ENCODE measurements at places on chromosomes 1 and 21.

DNA sequence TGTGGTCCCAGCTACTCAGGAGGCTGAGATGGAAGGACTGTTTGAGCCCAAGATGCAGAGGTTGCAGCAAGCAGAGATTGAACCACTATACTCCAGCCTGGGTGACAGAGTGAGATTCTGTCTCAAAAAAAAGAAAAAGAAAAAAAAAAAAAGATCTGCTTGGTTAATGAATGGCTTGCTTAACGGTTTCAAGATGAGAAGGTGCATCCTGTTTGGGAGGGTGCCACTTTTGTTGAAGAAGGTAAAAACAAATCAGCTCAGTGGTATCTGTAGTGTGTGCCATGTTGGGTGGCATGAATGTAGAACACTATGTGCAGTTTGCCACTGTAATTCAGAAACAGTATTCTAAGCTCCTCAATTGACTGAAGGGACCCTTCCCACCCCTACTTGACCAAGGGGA, 94.9 kb upstream of the ETV3 start:
- DNase-seq = no peak

DNA sequence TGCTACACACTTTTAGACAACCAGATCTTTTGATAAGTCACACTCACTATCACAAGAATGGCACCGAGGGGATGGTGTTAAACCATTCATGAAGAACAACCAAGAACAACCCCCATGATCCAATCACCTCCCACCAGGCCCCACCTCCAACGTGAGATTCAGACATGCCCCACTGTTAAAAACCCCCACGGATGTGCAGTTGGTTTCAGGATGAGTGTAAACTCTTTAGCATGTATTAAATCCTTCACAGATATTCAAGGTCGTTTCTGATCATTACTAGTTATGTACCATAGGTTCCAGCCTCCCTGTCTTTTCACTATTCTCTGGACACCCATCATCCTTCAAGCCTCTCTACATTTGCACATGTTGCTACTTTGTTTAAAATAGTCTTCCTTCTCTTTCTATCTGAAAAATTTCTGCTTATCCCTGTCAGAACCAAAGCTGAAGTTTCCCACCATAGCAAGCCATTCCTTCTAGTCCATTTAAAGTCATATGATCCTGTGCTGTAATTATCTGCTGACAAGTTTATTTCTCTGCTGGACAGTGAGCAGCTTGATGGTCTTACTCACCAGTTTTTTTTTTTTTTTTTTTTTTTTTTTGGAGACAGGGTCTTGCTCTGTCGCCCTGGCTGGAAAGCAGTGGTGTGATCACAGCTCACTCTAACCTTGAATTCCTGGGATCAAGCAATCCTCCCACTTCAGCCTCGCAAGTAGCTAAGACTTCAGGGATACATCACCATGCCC, 36.8 kb downstream of the MAP10 start:
- no peak for DNase-seq

DNA sequence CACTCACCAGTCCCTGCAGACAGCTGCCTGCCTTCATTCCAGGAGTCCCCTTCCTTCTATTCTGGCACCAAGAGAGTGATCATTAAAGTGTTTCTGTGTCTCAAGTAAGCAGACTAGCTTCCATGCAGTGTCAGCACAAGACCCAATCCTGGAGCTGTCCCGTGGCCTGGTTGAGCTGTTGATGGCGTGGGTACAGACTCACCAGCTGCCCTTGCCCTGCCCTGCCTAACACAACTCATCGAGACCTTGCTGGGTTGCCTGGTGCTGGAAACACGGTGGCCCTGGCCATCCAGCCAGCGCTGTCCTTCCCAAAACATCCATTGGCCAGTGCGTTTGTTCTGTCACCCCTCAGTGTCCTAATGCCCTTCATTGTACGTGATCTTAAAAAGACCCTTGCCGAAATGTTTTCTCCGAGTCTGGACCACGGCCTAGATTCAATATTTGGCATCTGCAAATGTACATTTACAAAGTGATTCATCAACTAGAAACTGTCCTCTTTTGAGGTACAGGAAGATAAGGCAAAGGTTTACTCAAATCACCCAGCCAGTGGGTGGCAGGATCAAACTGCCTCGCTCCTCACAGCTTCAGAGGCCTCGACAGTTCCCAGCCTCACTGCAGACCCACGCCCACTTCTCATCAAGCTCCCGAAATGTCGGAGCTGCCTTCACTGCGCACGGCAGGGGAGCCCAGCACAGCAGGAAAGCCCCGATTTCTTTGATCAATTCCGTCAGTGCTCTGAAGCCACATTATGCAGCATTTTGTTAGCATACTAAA, 494.2 kb downstream of the KIF26B start:
- no peak for DNase-seq

GRCh38 chr1:1678581-1679380, 13.8 kb downstream of the SLC35E2B start:
- DNase-seq = peak; percentile 58

DNA sequence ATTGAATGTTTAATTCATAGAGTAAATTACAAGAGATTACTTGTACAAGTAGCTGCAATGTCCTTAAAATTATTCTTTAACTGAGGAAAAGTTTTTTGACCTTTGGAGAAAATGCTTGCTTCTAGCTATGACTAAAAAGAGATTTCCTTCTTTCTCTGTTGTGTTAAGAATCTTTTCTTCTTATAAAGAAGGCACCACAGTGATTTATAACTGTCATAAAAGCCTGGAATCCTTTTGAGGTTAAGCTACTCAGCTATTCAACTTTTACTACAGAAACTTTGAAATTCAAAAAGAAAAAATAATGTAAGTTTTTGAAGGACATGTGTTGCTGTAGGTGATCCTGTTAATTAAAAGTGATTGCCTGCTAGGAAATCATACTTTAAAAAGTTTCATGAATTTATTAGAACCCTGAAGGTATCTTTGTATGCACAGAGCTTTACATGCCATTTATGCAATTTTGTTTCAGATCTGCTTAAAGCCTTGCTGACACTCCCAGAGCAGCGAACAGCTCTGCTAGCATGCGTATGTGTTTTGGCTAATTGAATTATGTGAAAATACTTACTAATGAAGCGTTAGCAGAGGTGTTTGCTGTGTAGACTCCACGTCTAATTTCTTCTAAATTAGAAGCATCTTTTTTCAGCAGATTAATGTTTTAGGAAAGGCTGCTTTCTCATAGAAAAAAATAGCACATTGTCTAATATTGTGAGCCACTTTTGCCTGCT, 94.7 kb upstream of the SMYD2 start:
- no peak for DNase-seq

DNA sequence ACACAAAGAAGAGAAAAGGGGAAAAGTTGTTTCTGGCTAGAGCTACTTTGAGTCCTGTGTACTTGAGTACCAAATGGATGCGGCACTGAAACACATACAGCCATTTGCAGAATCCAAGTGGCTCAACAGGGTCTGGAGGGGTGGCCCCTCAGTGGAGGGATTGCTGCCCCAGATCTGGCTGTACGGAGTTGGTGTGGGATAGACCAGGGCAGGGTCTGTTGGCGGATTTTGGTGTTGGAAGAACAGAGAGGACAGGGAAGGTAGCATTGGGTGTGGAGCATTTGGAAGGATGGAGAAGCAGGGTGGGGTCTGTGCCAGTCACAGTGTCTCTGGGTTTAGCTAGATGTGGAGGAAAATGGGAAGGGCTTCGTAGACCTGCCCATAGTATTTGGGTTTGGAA, 220.5 kb downstream of the CAMTA1 start:
- DNase-seq = no peak

DNA sequence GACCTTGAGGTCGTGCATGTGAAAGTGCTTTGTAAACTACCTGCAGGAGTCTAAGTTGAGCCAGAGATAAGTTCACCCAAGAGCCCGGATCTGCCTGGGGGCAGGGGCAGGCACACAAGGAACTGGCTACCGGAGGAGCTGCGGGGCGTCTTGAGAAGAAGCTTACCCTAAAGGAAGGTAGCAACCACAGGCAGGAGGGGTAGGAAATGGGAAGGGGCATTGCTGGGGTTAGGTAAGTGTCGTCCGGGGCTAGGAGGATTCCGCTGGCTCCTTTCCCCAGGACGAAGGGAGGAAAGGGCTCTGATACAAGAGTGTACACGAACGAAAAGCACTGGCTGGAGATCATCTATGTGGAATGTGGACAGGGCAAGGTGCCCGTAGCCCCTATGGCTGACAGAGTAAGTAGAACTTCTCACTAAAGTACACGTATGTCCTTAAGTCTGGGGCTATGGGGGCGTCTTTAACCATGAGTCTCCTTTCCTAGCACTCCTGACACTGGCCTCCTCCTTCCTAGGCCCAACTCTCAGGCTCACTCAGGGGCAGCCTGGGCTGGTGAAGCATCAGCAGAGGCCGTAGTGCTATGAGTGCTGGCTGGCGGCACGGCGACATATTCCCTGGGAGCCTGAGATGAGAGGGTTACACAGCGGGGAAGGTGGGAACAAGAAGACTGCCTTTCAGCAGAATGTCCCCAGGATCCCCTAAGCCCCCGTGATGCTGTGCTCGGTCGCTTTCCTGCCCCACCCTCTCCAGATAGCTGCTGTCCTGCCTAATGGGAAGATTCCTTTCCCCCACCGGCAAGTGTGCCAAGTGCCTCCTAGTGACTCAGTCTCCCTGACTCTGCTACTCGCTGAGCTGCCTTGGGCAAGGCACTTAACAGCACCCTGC, 9.1 kb upstream of the GALNT2 start:
- no peak for DNase-seq

DNA sequence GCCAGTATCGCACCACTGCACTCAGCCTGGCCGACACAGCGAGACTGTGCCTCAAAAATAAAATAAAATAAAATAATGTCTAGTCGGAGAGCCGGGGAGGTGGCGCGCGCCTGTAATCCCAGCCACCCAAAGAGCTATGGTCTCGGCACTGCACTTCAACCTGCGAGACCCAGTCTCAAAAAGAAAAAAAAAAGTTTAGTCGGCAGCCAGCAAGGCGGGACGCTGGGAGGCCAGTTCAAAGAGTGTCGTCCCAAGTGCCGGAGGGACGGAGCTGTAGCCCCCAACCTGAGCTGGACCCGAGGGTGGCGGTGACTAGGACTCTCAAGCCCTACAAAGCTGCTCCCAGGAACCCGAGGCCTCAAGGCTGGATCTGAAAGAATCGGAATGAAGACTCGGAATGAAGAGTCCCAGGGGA, 632 bp upstream of the FALEC start:
- DNase-seq = no peak

DNA sequence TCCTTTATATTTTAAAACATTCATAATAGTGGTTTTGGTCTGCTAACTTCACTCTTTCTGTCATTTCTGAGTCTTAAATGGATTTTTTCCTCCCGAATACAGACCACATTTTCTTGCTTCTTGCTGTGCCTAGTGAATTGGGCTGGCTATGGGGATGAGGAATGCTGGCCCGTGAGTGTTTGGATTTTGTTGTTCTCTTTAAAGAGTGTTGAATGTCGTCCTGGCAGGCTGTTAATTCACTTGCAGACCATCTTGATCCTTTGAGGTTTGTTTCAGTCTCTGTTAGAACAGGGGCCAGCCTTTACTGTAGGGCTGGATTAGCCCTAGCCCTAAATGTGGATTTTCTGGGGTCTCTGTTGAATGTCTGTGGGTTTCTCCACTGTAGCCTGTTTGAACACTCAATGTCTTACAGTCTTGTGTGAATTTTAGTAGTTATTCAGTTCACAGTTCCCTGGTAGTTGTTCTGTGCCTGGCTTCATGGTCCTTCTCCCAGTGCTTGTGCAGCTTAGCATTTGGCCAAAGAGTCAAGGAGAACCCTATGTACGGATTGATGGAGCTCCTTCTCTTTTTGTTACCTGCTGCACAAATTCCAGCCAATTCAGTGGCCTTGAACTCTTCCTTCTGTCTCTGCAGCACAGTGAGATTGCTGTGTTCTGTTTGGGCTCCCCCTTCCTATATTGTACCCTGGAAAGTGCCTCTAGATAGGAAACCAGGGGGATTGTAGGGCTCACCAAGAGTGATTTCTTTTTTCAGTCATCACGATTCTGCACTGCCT, 95.7 kb downstream of the DYRK1A start:
- no peak for DNase-seq

DNA sequence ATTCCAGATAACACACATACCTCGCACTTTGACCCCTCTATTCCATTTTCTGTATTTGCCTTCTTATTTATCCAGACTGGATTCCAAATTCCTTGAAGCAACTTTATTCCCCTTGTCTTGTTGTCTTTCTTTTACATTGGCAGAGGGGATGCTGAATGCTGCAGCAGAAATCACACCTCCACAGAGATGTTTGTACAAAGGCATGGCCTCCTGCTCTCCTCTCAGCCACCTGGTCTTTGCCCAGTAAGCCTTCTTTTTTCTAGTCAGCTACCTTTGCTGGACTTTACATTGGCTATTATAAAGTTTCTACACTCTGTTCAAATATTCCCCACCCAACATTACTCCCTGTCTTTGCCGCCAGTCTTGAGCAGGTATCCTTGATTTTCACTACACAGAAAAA, 75.1 kb downstream of the LAMC1 start:
- DNase-seq = no peak

GRCh38 chr1:88029899-88030298, 654.2 kb upstream of the PKN2 start:
- no peak for DNase-seq

DNA sequence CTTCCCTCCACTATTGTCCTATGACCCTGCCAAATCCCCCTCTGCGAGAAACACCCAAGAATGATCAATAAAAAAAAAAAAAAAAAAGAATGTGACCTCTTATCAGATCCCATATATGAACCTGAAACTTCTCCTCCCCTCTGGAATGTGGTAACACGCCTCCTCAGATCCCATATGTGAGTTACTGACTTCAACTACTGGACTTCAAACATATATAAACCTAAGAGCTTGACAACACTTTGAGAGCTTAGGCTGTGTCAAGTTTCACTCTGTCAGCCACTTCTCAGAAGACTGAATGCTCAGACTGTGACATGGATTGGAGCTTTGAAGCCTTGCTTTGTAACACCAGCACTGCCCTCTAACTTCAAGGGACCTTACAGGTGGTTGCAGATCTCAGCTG, 148.4 kb downstream of the COP1 start:
- no peak for DNase-seq
